Foreskin fibroblast (primary cell): ENCODE measurements at places on chromosomes 12 and 14.

- DNase-seq, result no peak
These were observed 179.2 kb upstream of the C14orf180 start for GRCh38 chr14:104400355-104400754.

DNA sequence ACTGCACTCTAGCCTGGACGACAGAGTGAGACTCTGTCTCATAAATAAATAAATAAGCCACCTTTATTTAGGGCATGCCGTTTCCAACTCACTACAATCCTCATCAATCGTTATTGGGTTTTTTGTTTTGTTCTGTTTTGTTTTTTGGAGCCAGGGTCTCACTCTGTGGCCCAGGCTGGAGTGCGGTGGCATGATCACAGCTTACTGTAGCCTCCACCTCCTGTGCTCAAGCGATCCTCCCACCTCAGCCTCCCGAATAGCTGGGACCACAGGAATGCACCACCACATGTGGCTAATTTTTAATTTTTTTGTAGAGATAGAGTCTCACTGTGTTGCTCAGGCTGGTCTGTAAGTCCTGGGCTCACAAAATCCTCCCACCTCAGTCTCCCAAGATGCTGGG is 3.6 kb upstream of the ANAPC5 start:
- DNase-seq, result no peak

- peak; percentile 48 for DNase-seq
These were observed 632 bp downstream of the UBR7 start for GRCh38 chr14:93207468-93208308.

- DNase-seq, result no peak
These were observed 351.3 kb downstream of the TMEM121 start for GRCh38 chr14:105877645-105878044.

GRCh38 chr12:58502226-58502625 is 418.1 kb downstream of the LRIG3 start:
- DNase-seq, result no peak

- DNase-seq, result peak; percentile 2
These were observed 721.3 kb upstream of the USP15 start for GRCh38 chr12:61538951-61539350.

- no peak for DNase-seq
These were observed 95.4 kb downstream of the TTC7B start for GRCh38 chr14:90720832-90721231.

DNA sequence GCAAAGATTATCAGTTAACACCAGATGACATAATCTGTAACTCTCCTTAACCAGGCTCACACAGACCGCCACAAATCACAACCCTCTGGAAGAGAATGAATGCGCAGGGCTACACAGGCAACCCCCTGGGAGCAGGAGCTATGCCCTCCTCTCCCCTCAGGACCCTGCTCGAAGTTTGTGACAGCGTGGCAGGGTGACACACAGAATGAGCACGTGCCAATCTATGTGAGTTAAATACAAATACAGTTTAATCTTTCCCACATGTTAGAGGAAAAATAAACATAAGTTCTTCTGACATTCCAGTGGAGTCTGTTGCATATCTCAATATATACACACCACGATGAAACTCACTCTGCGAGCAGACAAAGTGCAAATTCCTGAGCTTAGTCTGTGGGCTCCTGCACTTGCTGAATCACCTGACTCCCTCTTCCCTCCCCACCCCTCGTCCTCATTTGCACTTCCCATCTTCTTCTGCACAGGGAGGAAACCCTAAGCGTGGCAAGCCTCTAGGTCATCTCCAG is 37.6 kb downstream of the BCAT1 start:
- peak; percentile 84 for DNase-seq

DNA sequence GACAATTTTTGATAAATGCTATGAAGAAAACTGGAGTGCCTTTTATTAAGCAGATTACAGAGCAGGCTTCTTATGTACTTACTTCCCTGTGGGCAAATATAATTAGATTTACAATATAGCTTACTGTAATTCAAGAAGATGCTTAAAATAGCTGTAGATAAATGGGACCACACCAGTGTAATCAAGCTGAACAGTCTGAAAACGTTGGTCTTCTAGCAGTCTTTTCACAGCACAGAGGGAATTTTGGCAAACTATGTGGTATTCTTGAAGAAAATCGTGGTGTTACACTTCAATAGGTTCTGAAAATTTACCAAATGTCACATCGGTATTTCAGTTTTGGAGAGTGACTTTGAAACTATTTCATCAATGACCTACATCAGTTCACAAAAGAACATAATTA is 47.7 kb downstream of the SLC16A7 start:
- DNase-seq, result no peak

DNA sequence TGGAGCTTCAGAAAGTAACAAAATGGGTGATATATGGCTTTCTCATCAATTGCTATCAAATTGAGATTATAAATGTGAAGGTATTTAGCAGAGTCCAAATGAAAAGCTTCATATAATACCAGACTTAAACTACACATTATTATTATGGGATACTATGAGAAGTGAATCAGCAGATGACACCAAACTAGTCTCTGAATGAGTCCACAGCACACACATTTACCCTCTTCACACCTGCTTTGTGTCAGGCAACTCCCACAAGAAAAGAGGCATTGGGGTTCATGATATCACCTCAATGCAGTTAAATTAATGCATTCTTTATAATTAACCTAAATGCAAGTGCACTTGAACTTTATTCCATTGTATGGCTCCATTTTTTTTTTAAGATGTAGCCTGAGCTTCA is 330.5 kb downstream of the BCL11B start:
- DNase-seq, result no peak

- DNase-seq, result no peak
These were observed 72.3 kb downstream of the ACADS start for GRCh38 chr12:120797677-120798642.

DNA sequence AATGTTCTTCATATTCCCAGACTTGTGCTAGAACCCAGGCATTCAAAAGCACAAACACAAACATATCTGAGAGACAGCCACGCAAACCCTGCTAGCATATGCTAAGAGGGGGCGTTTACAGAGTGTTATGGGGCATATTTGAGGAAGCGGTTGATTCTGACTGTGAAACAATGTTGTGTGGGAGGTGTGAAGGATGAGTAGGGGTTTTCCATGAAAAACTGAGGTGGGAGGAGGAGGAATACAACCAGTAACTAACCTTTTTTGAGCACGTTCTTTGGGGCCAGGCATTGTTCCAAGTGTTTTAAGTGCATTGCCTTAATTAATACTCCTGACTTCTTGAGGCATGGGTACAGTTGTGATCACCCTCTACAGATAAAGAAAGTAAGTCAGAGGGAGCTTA is 499.5 kb downstream of the AACS start:
- no peak for DNase-seq

DNA sequence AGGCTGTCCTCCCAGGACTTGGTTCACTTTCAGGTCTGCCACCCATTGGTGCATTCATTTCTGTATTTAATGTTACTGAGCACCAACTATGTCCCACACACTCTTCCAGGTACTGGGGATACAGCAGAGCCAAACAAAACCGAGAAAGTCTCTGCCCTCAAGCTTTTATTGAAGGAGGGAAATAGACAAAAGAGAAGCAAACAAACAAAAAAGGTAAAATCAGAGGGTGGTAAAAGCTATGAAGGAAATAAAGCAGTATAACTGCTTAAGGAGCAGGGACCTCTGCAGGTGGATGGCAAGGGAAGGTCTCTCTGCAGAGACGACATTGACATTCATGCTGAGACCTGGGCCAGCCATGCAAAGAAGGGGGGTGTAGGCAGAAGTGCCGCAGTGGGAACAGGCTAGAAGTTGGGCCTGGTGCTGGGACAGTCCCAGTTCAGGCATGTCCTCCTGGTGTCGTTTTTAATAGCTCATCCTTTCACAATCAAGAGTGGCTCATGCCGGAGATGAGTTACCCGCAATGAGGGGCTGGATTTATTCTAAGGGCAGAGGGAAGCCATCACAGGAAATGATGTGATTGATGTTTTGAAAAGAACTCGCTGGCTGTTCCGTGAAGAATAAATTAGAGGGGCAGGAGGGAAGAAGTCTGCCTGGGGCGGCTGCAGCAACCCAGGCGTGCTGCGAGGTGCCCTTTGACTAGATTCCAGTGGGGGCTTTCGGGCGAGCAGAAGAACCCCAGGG is 72.8 kb downstream of the IRF2BPL start:
- peak; percentile 81 for DNase-seq

- DNase-seq, result no peak
These were observed 1.8 kb upstream of the AQP5 start for GRCh38 chr12:49959685-49960473.

GRCh38 chr12:83931451-83931850 is 981.1 kb downstream of the SLC6A15 start:
- no peak for DNase-seq

DNA sequence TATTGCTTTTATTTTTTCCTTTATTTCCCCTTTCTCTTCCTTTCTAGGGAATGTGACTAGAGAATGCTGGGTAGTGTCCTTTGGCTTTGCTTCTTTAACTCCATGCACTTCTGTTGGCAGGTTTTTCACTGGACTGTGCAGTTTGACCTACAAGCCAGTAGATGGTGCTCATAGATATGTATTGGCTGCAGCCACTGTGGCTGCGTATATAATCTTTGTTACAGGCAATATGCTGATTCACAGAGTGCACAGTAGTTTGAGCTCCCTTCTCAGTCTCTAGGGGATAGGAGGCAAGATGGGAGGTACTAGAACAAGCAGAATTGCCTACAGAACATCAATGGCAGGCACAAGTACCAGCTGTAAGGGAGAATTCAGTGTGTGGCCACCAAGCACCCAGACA is 503.5 kb downstream of the LRFN5 start:
- peak; percentile 62 for DNase-seq

DNA sequence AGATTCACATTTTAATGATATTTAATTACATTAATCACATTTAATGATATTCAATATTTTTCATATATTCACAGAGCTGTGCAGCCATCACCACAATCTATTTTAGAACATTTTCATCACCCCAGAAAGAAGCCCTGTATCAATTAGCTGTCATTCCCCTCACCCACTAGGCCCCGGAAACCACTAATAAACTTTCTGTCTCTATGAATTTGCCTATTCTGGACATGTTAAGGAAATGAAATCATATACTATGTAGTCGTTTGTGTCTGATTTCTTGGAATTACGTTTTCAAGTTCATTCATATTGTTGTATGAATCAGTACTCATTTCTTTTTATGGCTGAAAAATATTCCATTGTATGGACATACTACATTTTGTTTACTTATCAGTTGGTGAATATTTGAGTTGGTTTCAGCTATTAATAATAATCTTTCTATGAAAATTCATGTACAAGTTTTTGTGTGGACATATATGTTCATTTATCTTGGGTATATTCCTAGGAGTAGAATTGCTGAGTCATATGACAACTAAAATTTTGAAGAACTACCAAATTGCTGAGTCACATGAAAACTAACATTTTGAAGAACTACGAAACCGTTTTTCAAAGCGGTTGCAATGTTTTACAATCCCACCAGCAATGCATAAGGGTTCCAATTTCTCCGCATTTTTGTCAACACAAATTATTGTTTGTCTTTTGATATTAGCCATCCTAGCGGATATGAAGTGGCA is 11.7 kb upstream of the OTOGL start:
- DNase-seq, result no peak

DNA sequence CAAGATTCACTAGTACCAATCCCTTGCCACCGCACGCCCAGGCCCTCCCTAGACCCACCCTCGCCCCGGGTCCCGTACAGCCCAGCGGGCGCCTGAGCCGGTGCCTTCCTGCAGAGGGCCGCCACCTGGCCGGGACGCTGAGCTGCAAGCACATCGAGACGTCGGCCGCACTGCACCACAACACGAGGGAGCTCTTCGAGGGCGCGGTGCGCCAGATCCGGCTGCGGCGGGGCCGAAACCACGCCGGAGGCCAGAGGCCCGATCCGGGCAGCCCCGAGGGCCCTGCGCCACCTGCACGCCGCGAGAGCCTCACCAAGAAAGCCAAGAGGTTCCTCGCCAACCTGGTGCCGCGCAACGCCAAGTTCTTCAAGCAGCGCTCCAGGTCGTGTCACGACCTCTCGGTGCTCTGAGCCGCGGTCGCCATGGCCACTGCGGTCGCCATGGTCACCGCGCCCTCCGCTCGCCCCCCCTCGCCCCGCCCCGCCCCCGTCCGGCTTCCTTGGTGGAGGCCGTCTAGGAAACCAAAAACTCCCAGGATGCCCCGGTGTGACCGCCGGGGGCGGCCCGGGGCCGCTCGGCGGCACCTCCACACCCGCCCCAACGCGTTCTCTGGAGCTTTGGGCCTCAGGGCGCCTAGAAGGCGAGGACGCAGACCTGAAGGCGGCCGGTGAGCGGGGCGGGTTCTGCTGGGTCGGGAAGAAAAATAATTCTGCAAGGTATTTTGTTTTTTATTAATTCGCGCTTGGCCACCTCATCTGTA is 3.7 kb downstream of the REM2 start:
- DNase-seq, result peak; percentile 92

- no peak for DNase-seq
These were observed 182.8 kb downstream of the ADGRD1 start for GRCh38 chr12:131136539-131136872.
